Neural progenitor cell (in vitro differentiated cells): ENCODE measurements at places on chromosomes 6 and 20. TPM values are rescaled to one million over a fixed set of nuclear protein-coding genes. Genes with fewer than 3 reads are reported as not detected.

DNA sequence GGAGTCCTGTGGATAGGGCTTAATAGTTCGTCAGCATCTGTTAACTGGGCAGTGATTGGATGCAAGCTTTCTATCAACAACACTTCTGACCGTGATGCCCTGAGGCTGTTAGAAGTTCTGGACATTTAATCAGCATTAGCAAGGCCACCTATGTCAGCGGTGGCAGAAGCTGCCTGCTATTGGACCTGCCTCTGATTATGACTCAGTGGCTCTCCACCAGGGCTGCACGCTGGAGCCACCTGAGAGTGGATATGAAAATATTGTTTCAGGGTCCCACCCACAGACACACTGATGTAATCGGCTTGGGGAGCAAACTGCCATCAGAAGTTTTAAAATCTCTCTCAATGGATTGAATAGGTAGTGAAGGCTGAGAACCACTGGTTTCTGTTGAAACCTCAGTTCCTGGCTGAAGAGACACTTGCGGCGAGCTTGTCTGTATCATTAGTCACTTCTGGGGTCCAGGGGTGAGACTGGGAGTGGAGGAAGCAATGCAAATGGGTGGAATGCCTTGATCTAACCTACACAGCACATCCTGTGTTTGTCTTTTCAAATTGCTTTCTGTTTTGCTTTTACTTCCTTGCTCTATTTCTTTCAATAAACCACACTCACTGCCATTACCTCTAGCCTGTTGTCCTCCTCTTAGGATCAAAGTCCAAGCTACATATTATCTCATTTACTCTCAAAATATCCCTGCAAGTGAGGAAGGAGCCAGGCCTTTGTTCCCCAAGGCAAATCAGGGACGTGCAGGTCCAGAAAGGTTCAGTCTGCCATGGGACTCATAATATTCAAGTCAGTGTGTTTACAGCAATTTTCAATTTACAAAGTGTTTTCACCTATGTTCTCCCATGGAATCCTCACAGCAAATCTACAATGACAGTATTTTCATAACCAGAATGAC lies 4.2 kb downstream of the CLIC5 start:
- no peak for DNase-seq

GRCh38 chr20:42046371-42047085 lies 428.4 kb upstream of the CHD6 start:
- no peak for DNase-seq

DNA sequence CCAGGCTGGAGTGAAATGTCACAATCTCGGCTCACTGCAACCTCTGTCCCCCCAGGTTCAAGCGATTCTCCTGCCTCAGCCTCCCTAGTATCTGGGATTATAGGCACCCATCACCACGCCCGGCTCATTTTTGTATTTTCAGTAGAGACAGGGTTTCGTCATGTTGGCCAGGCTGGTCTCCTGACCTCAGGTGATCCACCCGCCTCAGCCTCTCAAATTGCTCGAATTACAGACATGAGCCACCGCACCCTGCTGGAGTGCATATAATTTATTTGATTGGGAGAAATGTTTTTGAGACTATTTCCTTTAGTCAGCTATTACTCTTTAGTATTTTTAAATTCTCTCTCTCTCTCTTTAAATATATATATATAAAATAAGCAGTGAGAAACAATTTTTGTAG lies 29.8 kb downstream of the FAM83B start:
- no peak for DNase-seq

GRCh38 chr6:29596381-29596900 lies 11.5 kb downstream of the OR2H2 start:
- DNase-seq = no peak

The ZNF165 gene
- total RNA-seq = 1.9 and 2.1 TPM in 2 replicates

DNA sequence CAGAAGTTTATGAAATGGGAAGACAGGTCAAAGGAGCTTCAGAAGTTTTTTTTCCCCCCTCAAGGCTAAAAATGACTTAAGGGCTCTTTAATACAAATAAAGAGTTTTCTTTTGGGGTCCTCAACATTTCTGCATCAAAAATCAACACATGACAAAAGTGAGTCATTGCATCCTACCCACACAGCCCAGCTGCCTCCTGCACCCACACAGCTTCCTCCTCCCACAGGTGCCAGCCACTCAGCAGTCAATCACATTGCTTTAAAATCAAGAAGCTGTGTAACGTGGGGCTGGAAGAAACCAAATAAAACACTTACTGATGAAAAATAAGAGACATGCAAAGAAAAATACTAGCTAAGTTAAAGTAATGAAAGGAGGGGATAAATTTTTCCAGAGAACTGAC lies 68.5 kb downstream of the MAP3K5 start:
- no peak for DNase-seq

The RSPH4A gene
- total RNA-seq = 0.59 and 0.69 TPM in 2 replicates

DNA sequence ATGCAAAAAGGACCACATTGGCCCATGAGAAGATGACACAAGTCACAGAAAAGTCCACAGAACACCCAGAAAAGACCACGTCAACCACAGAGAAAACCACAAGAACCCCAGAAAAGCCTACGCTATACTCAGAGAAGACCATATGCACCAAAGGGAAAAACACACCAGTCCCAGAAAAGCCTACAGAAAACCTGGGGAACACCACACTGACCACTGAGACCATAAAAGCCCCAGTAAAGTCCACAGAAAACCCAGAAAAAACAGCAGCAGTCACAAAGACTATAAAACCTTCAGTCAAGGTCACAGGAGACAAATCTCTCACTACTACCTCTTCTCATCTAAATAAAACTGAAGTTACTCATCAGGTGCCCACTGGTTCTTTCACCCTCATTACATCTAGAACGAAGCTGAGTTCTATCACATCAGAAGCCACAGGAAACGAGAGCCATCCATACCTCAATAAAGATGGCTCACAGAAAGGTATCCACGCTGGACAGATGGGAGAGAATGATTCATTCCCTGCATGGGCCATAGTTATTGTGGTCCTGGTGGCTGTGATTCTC lies 11.2 kb downstream of the MUCL3 start:
- no peak for DNase-seq

- no peak for DNase-seq
These were observed 8.8 kb downstream of the ASIP start for GRCh38 chr20:34250005-34250404.

The NKX2-2 gene
- total RNA-seq = not detected in 2 replicates

The HDGFL1 gene
- total RNA-seq = not detected in 2 replicates

DNA sequence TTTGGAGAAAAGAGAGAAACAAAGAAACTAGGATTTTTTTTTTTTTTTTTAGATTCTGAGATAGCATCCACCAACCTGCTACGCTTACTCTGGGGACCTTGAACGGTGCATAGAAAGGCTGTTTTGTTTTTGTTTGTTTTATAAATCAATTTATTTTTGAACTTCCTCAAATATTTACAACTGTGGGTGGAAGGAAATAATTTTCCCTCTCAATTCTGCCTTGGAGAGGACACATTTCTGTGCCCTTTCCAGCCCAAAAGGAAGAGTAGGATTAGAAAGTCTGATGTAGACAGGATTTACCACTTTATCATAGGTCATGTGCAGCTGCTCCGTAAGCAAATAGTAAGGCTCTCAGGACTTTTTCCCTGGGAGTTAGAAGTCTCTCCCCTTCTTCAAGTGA lies 190.5 kb downstream of the NKAIN2 start:
- no peak for DNase-seq

GRCh38 chr20:38450412-38450975 lies 15.4 kb upstream of the SNHG17 start:
- DNase-seq = no peak

- DNase-seq = no peak
These were observed 24.6 kb upstream of the TRPC4AP start for GRCh38 chr20:35117196-35117595.

The THBD gene
- total RNA-seq = 0.06 and 0.15 TPM in 2 replicates

The MAS1 gene
- total RNA-seq = not detected in 2 replicates

- DNase-seq = peak; percentile 43
These were observed 225.3 kb upstream of the FAM83B start for GRCh38 chr6:54621285-54621684.

DNA sequence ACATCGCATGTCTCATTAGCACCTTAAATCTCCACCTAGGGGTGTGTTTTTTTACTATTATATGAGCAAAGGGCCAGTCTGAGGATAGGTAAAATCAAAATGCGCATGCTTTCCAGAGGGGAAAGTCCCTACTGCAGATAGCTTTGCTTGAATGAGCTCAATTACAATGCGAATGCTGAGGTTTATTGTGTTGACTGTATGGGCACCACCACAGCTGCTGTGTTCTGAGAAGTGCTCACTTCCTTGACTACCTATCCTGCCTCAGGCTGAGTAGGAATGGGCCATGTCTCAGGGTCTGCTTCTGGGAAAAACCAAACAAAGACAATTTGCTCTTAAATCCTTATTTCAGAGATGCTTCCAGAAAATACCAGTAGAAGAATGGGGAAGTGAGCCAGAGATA lies 36.6 kb downstream of the MOCS1 start:
- no peak for DNase-seq

GRCh38 chr6:21450149-21450548 lies 143.4 kb upstream of the SOX4 start:
- DNase-seq = no peak

GRCh38 chr6:69771158-69771906 lies 25.5 kb downstream of the LMBRD1 start:
- no peak for DNase-seq
